ENCODE measurements at places on chromosomes 4 and X.

DNA sequence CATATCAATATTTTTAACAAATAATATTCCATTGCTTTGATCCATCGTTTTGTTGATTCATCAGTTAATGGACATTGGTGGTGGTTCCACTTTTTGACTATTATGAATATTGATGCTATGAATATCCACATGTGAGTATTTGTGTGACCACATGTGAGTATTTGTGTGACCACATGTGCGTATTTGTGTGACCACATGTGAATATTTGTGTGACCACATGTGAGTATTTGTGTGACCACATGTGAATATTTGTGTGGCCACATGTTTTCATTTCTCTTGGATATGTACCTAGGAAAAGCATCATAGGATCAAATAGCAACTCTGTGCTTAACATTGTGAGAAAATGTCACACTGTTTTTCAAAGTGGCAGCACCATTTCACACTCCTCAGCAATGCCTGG, 433.6 kb upstream of the FRG1 start:
- no peak for DNase-seq

GRCh38 chrX:18769812-18770573, 62.5 kb downstream of the PPEF1 start:
- no peak for DNase-seq

DNA sequence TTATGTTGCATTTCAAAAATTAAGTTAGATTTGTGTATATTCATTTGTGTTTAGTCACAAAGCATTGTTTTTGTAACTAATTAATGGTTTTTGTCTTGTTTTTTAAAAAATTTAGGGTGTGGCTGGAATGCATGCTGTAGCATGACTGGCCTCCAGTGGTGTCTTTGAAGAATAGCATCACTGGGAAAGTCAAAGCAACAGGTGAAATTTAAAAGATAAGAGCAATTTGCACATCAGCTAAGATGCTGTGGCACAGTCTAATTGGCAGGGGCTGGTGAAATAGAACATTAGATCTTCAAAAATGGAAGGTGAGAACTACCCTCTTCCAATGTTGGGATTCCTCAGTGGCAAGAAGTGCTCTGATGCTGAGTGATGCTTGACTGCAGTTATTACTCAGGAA, 45.3 kb downstream of the ANK2 start:
- DNase-seq, result no peak

- DNase-seq, result no peak
These were observed 5.5 kb downstream of the L1CAM start for GRCh38 chrX:153880440-153880815.
